H54 (cell line): ENCODE measurements at places on chromosomes 4 and X.

- DNase-seq: no peak
Observed at GRCh38 chr4:2925931-2926860, 37.0 kb downstream of the NOP14 start.

GRCh38 chr4:41437111-41437536 is 100.8 kb upstream of the LIMCH1 start:
- no peak for DNase-seq

DNA sequence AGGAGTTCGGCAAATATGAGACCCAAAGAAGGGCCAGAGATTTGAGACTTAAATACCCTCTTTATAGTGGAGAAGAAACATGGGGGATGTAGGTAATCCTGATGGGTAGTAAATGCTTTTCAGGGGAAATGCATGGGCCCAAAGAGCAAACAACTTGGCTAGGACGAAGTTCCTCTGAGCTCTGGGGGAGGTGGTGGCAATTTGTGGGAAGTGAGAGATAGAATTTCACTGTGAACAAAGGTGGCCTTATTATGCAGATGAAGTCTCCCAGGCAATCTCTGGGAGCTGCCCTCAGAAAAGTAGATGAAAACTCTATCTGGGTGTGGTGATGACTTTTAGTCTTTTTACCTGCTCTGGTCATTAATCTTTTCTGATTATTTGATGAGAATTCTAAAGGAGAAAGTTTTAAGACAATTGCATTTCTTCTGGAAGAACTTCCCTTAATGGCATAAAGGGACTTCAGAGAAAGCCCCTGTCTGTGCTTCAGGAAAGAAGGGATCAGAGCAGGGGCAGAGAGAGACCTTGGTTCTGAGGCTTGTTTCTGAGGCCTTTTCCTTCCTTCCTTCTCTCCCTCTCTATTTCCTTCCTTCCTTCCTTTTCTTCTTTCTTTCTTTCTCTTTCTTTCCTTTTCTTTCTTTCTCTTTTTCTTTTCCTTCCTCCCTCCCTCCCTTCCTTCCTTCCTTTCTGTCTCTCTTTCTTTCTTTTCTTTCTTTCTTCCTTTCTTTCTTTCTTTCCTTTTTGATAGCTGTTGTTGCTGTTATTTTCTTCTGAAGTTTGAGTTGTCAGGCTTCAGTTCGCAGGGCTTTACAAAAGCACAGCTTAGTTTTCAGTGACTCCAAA is 37.5 kb upstream of the MAOA start:
- DNase-seq: no peak

DNA sequence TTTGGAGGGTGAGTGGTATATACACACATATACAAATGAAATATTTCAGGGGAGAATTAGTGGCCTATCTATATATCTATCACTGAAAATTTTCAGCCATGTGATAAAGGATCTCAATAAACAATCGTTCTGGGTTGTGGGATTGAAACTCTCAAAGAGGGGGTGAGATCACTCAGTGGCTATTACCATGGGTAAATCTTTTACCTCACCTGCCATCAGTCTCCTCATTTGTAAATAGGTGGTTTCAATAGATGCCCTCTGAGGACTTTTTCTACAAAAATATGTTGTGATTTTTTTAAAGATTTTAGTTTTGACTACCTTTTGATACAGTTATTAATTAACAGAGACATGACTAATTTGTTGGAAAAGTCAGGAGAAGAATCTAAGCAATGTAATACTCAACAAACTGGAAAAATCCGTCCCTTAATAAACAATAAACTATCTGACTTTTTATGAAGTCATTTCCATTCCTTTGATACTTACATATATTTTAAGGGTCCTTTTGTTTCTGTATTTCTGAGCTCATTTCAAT is 192.8 kb downstream of the MAD2L1 start:
- no peak for DNase-seq

- no peak for DNase-seq
Observed at GRCh38 chr4:60657041-60657440, 543.1 kb upstream of the ADGRL3 start.

DNA sequence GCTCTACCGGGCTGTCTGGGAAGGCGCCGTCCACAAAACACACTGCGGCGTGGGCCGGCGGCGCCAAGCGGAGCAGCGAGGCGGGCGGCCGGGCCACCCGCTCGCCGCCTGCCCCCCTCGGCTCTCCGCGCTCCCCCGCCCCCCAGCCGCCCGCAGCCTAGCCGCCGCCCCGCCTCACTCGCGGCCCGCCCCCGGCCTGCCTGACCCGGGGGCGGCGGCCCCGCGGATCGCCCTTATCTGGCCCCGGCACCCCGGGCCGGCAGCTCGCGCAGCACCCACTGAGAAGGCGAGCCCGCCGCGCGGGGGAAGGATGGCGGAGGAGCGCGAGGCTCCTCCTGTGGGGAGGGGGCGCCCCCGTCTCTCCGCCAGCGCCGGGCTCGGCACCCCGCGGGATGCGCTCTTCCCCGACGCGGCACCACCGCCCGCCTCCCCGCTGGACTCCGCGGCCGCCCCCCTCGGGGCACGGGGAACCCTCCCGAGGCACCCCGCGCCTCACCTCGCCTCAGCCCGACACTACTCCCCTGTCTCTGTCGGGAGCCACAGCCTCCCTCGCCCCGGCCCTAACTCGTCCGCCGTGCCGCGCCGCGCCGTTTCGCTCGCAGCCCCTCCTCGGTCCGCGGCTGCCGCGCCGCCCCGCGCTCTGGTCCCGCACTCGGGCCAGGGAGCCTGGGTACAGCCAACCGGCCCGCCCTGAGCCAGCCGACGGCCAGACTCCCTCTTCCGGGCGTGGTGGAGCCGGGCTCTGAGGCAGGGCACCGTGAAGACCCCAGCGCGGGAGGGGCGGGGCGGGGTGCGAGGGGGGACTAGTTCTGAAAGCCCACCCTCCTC is 566 bp downstream of the ATP11C start:
- peak; percentile 22 for DNase-seq

GRCh38 chr4:116016201-116016600 is 902.8 kb upstream of the NDST4 start:
- no peak for DNase-seq

DNA sequence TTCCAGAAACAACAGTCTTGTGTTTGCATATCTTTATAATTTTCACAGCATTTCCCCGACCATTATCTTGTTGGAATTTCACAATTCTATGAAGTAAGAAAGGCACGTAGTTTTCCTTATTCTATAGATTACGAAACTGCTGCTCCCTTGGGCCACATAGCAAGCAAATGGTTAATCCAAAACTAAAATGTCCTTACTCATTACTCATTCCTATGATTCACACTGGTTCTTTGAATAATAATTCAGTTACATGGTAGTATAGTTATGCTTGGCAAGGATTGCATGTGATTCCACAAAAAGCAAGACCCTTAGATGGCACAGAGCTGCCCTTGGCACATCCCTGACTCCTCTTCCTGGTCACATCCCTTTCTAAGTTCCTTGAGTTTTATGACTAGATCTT is 51.2 kb downstream of the OR13H1 start:
- peak; percentile 6 for DNase-seq

DNA sequence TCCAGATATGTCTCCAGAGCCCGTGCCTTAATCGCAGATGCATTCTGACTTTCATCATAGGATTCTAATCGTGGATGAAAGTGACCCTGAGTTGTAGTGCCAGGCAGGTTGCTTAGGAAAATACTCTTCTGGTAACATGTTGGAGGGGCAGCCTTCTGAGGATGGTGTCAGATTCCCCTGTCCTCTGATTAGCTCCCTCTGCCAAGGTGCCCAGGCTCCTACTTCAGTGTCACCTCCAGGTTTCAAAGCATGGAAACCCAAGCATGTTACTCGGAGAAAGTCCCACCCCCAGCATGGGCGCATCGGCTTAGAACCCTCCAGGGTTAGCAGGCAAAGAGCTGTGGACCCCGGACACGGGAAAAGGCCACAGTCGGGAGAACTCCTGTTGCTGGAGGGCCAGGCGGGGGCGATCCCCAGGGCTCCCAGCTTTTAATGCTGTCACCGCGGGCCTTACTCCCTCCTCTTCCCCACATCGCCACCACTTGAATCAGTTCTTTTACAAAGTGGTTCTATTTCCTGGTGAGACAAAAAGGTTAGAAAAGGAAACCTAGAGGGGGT is 44.5 kb downstream of the TRIM2 start:
- DNase-seq: no peak

GRCh38 chrX:101507372-101507771 is 22.1 kb downstream of the ARMCX4 start:
- no peak for DNase-seq

DNA sequence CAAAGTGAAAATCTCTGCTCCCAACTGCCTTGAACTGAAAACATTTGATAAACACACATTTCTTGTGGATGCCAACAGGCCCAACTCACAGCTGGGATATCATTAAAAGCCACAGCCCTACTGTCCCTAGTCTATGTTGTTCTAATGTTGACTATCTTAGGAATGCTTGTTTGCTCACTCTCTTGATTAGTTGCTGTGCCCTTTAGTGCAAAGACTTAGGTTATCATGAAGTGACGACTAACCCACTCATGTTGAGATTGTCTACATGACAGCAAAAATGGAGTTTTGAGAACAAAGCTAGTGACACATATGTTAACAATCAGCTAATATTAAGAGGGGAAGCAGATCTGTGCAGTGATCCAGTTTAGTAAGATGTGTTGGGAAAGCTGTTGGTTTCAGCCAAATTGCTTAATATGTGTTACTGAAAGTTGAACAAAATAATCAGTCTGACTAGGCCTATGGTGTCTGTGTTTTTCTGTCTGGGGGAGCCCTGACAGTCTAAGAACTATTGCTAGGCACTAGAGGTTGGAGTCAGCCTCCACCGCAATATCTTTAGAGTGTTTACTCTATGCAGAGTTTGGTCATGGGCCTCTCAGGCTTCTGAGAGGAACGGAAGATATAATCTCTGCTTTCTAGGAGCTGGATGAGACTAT is 125.5 kb downstream of the ATG4A start:
- no peak for DNase-seq

DNA sequence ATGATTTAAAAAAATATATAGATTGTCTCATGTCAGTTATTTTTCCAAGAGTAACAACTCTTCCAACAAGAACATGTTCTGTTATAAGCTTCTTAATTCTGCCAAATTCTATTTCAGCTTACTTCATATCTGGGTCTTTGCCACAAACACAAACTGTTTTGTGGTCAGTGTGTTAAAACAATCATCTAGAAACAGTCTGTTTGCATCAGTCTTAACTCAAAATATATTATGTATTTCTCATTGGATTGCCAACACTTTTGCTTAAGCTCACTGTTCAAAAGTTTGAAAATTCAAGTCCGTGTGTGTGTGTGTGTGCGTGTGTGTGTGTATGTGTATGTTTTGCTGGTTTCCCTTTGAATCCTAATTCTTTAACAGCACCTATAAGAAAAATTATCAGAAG is 752.3 kb upstream of the NDST4 start:
- DNase-seq: no peak

DNA sequence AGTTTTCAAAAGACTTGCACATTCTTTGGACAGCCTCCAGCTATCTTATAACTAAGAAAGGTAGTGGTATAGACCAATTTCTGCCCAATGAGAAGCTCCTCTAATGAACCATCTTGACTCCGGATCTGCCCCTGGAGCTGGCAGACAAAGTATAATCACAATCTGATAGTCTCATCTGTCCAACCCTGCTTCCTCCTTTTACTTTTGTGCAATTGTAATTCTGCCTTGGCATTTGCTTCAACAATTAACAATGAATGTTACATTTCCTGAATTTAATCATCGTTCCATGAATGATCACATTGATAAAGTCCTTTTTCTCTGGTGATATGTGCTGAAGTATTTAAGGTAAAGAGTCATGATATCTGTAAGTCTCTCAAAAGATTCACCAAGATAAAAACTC is 27.8 kb downstream of the FRYL start:
- DNase-seq: no peak

DNA sequence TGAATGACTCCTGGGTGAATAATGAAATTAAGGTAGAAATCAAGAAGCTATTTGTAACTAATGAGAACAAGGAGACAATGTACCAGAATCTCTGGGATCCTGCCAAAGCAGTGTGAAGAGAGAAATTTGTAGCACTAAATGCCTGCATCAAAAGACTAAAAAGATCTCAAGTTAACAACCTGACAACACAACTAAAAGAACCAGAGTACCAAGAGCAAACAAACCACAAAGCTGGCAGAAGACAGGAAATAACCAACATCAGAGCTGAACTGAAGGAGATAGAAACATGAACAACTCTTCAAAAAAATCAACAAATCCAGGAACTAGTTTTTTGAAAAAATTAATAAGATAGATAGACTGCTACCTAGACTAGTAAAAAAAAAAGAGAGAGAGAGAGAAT is 8.4 kb downstream of the CFAP299 start:
- no peak for DNase-seq

- no peak for DNase-seq
Observed at GRCh38 chrX:114952696-114953095, 64.7 kb downstream of the IL13RA2 start.

DNA sequence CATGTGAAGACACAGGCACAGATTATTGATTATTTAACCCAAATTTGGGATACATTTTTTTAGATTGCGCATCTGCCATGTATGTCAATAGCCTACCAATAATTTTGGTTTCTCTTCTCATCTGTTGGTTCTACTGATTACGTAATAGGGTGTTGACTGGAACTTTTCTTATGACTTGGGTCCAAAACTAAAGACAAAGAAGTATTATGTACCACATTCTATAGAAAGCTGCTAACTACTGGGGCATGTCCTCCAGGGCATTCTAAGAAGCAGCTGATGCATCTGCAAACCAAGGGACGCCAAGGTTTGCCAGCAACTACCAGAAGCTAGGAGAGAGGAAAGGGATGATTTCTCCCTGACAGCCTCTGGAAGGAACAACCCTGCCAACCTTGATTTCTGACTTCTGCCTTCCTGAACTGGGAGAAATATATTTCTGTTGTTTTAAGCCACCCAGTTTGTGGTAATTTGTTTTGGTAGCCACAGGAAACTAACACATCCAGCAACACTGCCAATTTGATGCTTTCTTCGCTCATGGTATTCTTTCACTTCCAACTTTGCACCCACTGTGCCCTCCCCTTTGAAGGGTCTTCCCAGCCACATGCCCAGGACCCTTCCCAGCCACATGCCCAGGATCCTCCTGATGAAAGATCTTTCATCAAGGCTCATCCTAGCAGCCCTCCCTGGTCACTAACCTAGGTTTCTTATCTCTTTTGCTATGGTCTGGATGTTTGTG is 15.9 kb upstream of the TLR1 start:
- DNase-seq: no peak

GRCh38 chrX:31170792-31171191 is 99.0 kb upstream of the FTHL17 start:
- DNase-seq: no peak
